ENCODE measurements at places on chromosomes 3 and 15. TPM values are rescaled to one million over a fixed set of nuclear protein-coding genes. Genes with fewer than 3 reads are reported as not detected.

GRCh38 chr15:83283138-83283812 lies 1.2 kb downstream of the BNC1 start:
- DNase-seq = no peak

- DNase-seq = no peak
Measured at GRCh38 chr15:41939986-41940385, 32.4 kb downstream of the EHD4 start.

GRCh38 chr3:4426261-4426781 lies 40.7 kb downstream of the SUMF1 start:
- no peak for DNase-seq

DNA sequence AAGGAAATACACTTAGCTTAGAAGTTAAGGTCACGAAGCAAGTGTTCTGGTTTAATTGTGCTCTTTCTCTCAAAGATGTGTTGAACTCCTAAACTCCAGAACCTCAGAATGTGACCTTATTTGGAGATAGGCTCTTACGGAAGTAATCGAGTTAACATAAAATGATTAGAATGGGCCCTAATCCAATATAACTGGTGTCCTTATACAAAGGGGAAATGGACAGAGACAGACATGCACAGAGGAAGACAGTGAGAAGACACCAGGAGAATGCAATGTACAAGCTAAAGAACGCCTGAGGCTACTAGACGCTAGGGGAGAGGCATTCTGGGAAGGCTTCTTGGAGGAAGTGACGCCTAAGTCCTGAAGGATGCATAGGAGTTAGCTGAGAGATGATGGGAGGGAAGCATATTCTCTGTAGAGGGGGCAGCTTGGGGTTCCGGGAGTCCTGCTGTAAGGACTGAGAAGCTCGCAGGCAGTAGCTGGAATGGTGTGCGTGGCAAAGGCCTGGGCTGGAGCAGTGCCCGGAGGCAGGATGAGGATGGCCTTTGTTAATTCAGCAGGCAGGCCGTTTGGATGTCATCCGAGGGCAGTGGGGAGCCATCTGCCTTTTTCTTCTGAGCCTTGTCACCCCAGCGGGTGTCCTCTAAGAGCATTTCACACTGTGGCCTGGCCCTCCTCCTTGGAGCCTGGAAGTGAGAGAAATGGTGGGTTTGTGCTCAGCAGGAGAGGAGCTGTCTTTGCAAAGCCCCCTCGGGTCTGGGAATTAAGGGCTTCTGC lies 513.4 kb downstream of the SHQ1 start:
- DNase-seq = no peak

The CFAP91 gene
- total RNA-seq = 3.1 TPM
